ENCODE measurements at places on chromosomes 16 and 17.

DNA sequence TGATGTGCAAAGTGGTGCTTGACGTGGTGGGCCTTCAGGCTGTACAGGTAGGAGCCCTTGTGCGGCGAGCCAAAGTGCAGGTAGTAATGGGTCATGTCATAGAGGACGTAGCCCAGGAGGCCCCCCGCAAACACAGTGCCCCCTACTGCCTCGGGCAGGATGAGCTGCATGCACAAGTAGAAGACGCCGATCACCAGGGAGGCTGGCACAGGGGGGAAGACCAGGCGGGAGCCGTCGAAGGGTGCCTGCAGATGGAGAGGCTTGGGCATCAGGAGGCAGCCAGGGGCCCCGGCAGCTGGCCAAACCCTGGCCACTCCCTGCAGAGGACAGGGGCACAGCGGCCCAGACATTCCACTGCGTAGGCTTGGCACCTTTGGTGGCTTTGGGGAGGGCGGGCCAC, 15.7 kb upstream of the MLKL start:
- DNase-seq = no peak

- DNase-seq = peak; percentile 33
These were observed at the start of gene LRRC75A for GRCh38 chr17:16491703-16492612. Gene LRRC75A (minus strand): TSS chr17:16492193. CDS start chr17:16491990, 203 bp downstream.

GRCh38 chr17:73000832-73001231, 91.7 kb downstream of the SLC39A11 start:
- no peak for DNase-seq

- no peak for DNase-seq
These were observed 5.9 kb upstream of the SPG7 start for GRCh38 chr16:89502081-89502843.

- DNase-seq = peak; percentile 6
These were observed 136.0 kb upstream of the C17orf78 start for GRCh38 chr17:37239690-37240334.

- peak; percentile 18 for DNase-seq
These were observed 528 bp downstream of the HAGHL start for GRCh38 chr16:727291-727977.

- DNase-seq = no peak
These were observed 1.0 kb upstream of the B9D1 start for GRCh38 chr17:19363460-19364035.

DNA sequence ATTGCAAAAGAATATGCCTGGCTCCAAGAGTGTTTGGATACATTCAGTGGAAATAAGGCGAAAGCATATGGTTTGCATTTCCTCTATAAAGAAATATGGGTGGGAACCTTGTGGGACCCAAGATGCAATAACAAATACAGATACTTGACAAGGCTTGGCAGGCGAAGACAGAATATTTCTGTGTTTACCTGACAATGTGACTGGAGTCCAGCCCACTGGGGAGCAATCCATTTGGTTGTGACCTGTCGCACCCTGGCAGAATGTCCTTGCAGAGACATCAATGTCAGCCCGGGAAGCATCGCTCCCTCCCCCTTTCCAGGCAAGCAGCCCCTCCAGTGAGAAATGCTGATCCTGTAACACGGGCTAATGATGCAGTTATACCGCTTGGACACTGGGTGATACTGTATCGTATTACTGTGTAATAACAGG, 296.6 kb downstream of the MAF start:
- no peak for DNase-seq

DNA sequence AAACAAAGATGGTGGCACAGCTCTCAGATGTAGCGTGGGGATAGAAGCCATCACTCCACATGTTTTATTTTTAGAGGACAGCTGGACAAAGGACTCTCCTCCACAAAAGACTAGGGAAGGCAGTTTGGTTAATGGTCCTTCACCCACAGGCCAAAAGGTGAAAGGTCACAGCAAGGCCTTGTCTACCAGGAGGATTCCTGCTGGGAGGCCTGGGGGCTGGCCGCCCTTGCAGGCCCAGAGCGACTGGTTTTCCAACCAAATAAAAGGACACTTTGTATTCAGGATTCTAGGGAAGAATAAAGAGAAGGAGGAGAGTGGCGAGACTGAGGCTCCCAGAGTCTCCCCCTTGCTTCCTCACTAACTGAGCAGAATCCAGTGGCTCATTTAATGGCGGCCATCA, 94.3 kb downstream of the AXIN2 start:
- DNase-seq = no peak

GRCh38 chr17:64158406-64158805, 28.5 kb upstream of the ERN1 start:
- no peak for DNase-seq

DNA sequence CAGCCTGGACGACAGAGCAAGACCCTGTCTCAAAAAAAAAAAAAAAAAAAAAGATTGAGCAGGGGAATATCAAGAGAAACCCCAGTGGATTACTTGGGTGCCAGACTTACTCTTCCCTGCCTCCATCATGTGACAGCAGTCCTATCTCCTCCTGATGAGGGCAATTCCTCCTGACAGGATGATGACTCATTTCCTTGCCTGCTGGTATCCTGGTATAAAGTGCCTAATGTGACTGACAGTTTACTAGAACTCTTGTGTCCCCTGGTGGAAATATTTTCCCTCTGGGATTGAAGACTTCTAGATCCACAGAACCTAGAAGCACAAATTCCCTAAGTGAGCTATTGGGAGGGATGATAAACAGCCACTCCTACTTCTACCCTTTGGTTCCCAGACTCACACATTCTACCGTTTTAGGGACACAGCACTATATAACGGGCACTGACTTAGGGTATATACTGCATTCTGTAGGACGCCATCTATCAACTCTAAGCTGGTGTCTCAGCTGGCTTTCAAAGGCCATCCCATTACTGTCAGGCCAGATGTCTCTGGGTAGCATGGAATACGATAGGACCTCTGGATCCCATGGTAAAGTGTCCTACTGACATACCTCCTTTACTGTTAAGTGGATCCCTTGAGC, 114.6 kb upstream of the MED13 start:
- peak; percentile 41 for DNase-seq

GRCh38 chr17:69516911-69517310, 102.4 kb downstream of the MAP2K6 start:
- no peak for DNase-seq
